Upper lobe of right lung (tissue), 1 donor: ENCODE measurements at places on chromosomes 1 and 21. TPM values are rescaled to one million over a fixed set of nuclear protein-coding genes. Genes with fewer than 3 reads are reported as not detected.

- H3K27ac ChIP-seq = peak overlapping the region; percentile 43
- peak overlapping the region; percentile 28 for H3K4me3 ChIP-seq
- H3K4me1 ChIP-seq = peaks cover 23% of the 10 kb centered on the region
- no peaks in the 10 kb centered on the region for H3K27me3 ChIP-seq
- H3K36me3 ChIP-seq = no peaks in the 10 kb centered on the region
These were observed 30.8 kb upstream of the PTGFRN start for GRCh38 chr1:116878804-116879477.

VSIG8 gene
- total RNA-seq = not detected

DNA sequence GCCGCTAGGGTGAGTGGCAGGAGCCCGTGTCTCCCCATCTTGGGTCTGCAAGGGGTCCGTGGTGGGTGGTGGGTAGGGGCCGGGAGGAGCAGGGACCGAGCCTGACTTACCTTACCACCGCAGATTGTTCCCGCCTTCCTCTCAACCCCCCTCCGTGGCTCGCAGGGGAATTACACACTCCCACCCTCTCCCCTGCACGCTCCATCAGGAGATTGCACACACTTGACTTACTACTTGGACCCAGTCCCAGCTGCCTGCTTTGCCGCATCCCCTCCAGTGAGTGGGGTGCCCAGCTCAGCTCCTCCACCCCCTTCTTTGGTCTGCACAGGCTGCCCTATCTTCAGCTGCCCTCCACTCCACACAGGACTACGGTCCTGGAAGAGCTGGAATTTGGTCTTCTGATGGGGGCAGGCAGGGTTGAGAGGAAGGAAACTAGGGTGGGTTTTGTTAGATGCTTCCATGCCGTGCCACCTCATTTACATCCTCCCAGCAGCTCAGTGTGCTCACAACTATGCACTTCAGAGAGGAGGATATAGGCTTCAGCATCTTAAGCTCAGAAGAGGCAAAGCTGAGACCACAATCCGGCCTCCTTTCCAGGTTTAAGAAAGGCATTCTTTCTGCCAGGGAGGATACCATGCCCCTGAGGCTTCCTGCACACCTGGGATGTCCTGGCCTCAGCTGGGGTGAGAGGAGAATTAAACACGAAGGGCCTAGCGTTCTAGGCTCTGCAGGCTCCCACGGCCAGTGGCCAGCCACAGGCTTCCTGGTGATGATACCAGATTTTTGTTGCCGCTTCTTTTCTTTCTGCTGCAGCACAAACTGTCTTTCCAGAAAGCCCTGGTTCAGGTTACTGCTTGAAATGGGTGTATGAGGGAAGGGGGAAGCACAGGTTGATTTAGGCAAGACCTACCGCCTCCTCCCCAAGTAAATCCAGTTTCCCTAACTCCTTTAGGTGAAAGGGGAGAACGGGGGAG is 2.3 kb downstream of the KCNC4 start:
- peak overlapping the region; percentile 11 for H3K27ac ChIP-seq
- H3K27me3 ChIP-seq = no peaks in the 10 kb centered on the region
- no peaks in the 10 kb centered on the region for H3K36me3 ChIP-seq
- no peak for DNase-seq

- no peak for DNase-seq
- H3K36me3 ChIP-seq = no peaks in the 10 kb centered on the region
- H3K4me3 ChIP-seq = no peak overlapping the region
- H3K4me1 ChIP-seq = peaks cover 12% of the 10 kb centered on the region
These were observed 34.7 kb upstream of the TMEM125 start for GRCh38 chr1:43235040-43235439.

DNA sequence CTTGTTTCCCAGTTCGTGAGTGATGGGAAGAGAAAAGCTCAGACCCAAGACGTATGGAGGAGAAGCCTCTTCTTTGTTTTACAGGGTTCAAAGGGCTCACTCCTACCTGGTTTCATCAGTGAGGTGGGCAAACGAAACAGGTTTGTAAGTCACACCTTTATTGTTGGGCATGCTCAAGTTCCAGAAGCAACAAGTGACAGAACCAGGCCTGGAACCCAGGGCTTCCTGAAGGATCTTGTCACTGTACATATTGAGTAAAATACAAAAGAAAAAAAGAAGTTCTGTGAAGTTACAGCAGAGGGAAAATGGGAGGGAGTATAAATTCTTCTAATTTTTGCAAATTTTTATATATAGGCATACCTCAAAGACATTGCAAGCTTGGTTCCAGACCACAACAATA is 320.9 kb upstream of the PROX1 start:
- H3K27ac ChIP-seq = no peak overlapping the region
- H3K27me3 ChIP-seq = no peaks in the 10 kb centered on the region
- no peaks in the 10 kb centered on the region for H3K36me3 ChIP-seq
- H3K4me1 ChIP-seq = no peaks in the 10 kb centered on the region
- DNase-seq = no peak

DNA sequence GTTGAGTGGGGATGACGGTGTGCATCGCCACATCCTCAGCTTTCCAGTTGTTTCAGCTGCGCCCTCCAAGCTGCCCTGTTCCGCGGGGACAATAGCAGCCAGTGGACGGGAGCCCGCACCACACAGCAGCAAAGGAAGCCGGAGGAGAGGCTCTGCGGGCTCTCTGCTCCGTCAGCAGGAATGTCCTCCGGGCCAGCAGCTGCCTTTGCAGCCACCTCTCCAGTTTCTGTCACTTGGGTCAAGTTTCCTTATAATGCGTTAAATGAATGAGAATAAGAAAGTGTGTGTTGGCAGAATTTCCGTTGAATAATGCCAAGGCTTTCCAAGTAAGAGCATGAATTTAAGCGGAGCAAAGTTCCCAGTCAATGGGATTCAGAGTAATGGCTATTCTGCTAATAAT is 263.3 kb downstream of the KIF26B start:
- H3K27me3 ChIP-seq = no peaks in the 10 kb centered on the region
- DNase-seq = no peak
- no peaks in the 10 kb centered on the region for H3K36me3 ChIP-seq
- no peak overlapping the region for H3K4me3 ChIP-seq

- no peak for DNase-seq
- H3K4me3 ChIP-seq = no peak overlapping the region
- H3K27me3 ChIP-seq = no peaks in the 10 kb centered on the region
- H3K4me1 ChIP-seq = no peaks in the 10 kb centered on the region
- H3K27ac ChIP-seq = no peak overlapping the region
- H3K36me3 ChIP-seq = no peaks in the 10 kb centered on the region
These were observed 651.6 kb downstream of the NPHP4 start for GRCh38 chr1:5340560-5341130.

DNA sequence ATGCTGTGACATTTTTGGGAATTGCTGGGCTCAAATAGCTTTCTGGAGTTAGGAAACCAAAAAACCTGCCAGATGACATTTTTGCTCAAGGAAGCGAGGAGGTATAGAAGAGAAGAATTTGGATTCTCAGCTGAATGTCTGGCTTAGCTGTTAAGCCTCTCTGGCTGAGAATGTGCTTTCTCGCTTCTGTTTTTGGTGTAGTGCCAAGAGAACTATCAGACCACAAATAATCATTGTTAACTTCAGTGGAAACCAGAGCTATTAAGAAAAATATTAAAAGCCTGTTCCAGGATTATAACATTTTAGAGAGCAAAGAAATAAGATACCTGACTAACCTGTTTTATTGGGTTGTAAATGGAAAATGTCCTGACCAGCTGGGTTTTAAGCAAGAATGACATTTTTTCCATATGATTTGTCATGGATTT is 39.5 kb upstream of the DIPK1A start:
- H3K27me3 ChIP-seq = no peaks in the 10 kb centered on the region
- H3K36me3 ChIP-seq = no peaks in the 10 kb centered on the region
- H3K4me3 ChIP-seq = no peak overlapping the region
- no peak for DNase-seq
- H3K4me1 ChIP-seq = no peaks in the 10 kb centered on the region

DNA sequence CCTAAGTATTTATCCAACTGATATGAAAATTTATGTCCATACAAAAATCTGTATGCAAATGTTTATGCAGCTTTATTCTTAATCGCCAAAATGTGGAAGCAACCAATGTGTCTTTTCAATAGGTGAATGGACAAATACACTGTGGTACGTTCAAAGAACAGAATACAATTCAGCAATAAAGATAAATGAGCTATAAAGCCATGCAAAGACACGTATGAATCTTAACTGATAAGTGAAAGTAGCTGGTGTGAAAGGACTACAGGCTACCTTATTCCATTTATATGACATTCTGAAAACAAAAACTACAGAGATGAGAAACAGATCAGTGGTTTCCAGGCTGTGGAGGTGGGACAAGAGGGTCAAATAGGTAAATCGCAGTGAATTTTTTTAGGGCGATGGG is 419.6 kb upstream of the B3GALT2 start:
- H3K36me3 ChIP-seq = no peaks in the 10 kb centered on the region
- no peak for DNase-seq
- H3K4me3 ChIP-seq = no peak overlapping the region
- no peaks in the 10 kb centered on the region for H3K4me1 ChIP-seq

TMEM240 gene
- total RNA-seq = 2.9 TPM

DNA sequence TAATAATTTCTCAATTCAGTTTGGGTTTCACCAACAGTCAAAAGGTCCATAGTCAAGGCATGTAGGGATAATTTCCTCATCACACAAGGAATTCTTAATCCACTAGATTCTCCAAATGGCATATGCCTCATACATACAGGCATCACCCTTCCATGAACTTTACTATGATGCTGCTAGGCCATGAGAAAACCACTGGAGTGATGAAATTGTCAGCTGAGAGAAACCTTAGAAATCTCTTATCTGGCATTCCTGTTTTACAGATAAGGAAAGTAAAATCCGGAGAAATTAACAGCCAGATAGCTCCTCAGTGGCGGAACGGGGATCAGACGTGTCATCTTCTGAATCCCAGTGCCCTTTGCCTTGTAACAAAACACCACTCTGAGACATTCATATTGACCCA is 274.4 kb downstream of the NTNG1 start:
- H3K4me3 ChIP-seq = no peak overlapping the region
- H3K4me1 ChIP-seq = no peaks in the 10 kb centered on the region
- no peaks in the 10 kb centered on the region for H3K36me3 ChIP-seq
- DNase-seq = no peak

- peak overlapping the region; percentile 81 for H3K4me3 ChIP-seq
- H3K27ac ChIP-seq = peak overlapping the region; percentile 74
These were observed 876 bp downstream of the RAB29 start for GRCh38 chr1:205774198-205775014.

GRCh38 chr1:108190001-108190634 is 10.0 kb downstream of the SLC25A24 start:
- H3K36me3 ChIP-seq = peaks cover 6% of the 10 kb centered on the region
- no peaks in the 10 kb centered on the region for H3K4me1 ChIP-seq

SLAMF9 gene
- not detected for total RNA-seq

DNA sequence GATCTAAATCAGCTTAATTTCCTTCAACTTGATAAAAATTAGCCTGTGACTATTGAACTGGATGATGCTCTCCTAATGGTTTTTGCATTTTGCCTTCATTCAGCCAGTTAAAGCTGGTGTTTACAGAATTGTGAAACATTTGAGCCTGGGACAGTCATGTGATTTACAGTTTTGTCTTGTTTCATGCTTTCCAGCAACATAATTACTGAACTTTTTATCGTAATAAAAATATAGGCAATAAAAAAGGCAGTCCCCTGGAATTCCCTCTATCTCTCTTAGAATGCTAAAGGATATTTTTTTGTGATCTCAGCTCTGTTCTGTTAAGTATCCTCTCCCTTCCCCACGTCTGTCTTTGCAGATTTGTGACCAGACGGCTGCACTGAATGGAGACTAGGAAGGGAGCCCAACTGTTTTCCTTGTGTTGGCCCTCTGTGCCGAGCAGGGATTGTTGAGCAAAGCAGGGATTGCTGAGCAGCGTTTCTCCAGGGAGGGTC is 70.3 kb upstream of the RGL1 start:
- H3K4me3 ChIP-seq = no peak overlapping the region
- H3K36me3 ChIP-seq = no peaks in the 10 kb centered on the region
- peaks cover 22% of the 10 kb centered on the region for H3K4me1 ChIP-seq
- H3K27ac ChIP-seq = peak overlapping the region; percentile 2
- no peak for DNase-seq

DNA sequence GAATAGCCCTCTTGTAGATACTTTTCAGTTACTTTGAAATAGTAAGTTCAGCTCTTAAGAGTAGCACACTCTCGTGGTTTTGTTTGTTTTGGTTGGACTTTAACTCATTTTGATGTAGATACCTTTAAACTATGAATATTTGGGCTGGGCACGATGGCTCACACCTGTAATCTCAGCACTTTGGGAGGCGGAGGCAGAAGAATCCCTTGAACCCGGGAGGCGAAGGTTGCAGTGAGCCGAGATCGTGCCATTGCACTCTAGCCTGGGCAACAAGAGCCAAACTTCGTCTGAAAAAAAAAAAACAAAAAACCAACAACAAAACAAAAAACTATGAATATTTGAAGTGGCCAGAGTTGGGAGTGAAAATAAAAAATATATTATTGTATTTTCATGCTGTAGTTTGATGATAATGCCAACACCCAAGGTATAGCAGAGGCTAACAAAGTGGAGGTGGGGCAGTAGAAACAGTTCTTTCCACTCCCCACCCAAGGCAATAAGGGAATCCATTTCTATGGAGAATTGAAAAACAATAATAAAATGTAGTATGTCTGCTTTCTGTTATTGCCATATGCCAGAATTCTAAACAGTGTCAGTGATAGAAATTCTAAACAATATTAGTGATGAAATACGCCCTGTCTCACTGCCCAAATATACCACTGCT is 1.7 kb downstream of the ZNF326 start:
- H3K4me1 ChIP-seq = peaks cover 17% of the 10 kb centered on the region
- H3K27me3 ChIP-seq = no peaks in the 10 kb centered on the region
- no peak for DNase-seq
- peaks cover 5% of the 10 kb centered on the region for H3K36me3 ChIP-seq

CD1E gene
- 3.8 TPM for total RNA-seq

GRCh38 chr1:89606227-89606980 is 26.5 kb upstream of the LRRC8C start:
- no peak overlapping the region for H3K27ac ChIP-seq
- H3K4me1 ChIP-seq = peaks cover 9% of the 10 kb centered on the region
- H3K4me3 ChIP-seq = no peak overlapping the region
- DNase-seq = no peak
- H3K27me3 ChIP-seq = no peaks in the 10 kb centered on the region

- no peaks in the 10 kb centered on the region for H3K4me1 ChIP-seq
- H3K27ac ChIP-seq = no peak overlapping the region
- H3K36me3 ChIP-seq = no peaks in the 10 kb centered on the region
- no peaks in the 10 kb centered on the region for H3K27me3 ChIP-seq
These were observed 250.6 kb downstream of the FMN2 start for GRCh38 chr1:240342251-240342625.

DNA sequence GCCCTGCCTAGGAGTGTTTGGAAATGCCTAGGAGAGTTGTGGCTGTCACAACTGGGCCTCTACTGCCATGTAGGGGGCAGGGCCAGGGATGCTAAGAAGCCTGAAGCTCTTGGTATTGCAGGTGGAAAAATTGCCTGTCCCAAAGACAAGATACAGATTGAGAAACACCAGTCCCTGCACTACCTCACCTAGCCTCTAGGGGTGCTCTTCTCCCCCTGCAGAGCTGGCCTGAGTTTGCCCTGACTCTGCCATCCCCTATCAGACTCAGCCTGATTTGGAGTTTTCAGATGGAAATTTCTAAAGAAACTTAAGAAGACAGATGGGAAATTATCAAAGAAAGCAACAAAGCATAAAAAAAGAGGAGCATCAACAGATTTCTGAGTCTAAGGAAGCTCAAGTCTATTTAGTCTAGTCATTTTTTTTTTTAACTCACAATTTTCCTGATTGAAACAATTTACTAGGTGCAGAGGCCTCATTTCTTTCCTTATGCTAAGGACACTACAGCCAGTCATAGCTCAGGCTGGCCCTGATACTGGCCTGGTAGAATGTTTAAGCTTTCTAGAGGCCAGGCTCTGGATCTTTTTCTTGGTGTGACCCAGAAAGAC is 61.4 kb upstream of the LRRN2 start:
- H3K4me3 ChIP-seq = no peak overlapping the region
- no peaks in the 10 kb centered on the region for H3K36me3 ChIP-seq
- no peaks in the 10 kb centered on the region for H3K27me3 ChIP-seq
- DNase-seq = no peak
- H3K27ac ChIP-seq = no peak overlapping the region
- no peaks in the 10 kb centered on the region for H3K4me1 ChIP-seq
